Activated naive CD4-positive, alpha-beta T cell (primary cell): ENCODE measurements at places on chromosomes 1 and 21.

DNA sequence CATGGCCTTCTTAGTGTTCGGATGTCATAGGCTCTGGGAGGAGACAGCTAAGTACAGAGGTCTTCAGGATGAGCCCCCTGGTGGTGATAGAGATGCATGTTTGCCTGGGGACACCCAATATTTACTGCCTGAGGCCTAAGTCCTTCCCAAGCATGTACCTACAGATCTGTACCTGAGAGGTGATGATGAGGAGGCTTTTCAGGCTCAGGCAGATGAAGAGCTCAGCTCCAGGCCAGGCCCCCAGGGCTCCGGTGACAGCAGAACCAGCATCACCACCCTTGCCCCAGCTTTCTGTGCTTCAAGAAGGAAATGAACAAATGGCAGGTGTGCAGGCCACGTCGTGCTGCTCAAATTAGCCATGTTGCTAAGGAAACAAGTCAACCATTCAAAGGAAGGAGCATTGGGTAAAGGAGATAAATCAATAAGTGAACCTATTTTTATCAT is 21.1 kb downstream of the CACNA1E start:
- no peak for DNase-seq

GRCh38 chr1:234963180-234963903 is 165.3 kb downstream of the TOMM20 start:
- DNase-seq, result peak; percentile 54

GRCh38 chr1:12144236-12144635 is 22.6 kb upstream of the TNFRSF1B start:
- DNase-seq, result no peak

DNA sequence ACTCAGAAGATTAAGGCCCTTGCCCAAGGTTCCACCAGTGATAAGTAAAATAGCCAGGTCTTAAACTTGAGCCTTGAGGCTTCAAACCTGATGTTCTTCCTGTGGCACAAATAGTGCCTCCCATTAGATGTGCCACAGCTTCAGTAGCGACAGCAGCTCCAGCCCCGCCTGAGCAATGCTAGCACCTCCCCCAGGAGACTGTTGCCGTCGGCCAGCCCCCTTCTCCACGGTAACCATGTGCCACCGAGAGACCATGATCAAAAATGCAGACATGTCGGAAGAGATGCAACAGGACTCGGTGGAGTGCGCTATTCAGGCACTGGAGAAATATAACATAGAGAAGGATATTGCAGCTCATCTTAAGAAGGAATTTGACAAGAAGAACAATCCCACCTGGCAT is 32.2 kb downstream of the KLHDC7A start:
- DNase-seq, result no peak

DNA sequence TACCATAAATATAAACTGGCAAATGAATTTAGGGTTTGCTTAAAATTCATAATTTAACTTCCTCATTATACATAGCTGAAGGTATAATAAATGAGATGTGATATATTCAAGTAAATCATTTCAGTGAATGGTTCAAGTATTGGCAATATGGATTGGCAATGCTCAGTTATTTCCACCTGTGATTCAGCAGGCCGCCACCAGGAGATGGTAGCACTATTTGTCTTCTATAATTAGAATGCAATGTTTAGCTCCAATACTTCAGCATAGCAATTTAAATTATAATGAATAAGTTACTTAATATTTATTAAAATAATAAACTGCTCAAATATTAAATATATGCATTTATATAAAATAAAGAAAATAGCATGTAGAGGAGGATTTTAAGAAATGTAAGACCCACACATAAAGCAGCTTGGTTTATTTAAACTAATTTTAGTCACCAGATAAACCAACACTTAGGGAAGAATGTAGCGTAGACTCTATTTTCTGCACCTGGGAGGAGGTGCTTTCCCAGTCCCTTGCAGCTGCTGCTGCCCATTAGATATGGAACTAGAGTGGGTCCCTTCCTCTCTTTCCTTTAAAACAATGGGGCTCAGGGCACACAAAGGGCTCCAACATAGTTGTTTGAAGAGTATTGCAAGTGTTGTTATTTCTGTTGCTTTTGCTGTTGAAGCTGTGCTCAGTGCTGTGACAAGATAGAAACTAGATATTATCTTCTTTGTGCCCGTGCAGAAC is 62.1 kb downstream of the PLPPR4 start:
- DNase-seq, result no peak

GRCh38 chr1:221328371-221328770 is 413.5 kb downstream of the DUSP10 start:
- DNase-seq, result no peak

DNA sequence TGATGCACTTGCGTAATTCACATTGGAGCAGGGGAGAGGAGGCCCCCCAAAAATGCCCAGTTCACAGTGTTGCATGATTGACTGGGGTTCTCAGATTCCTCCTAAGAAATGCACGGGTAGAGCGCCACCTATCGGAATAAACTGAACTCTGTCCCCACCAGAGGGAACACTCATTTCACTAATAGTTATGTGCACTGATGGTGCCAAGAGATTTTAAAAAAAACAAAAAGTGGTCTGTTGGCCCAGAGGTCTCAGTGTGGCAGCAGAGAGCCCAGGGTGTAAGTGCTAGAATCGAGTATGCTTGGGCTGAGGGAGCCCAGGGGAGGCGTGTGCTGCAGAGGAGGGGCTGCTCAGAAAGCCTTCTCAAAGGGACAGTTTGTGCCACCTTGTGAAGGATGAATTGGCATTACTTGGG is 6.9 kb downstream of the PINK1 start:
- no peak for DNase-seq

DNA sequence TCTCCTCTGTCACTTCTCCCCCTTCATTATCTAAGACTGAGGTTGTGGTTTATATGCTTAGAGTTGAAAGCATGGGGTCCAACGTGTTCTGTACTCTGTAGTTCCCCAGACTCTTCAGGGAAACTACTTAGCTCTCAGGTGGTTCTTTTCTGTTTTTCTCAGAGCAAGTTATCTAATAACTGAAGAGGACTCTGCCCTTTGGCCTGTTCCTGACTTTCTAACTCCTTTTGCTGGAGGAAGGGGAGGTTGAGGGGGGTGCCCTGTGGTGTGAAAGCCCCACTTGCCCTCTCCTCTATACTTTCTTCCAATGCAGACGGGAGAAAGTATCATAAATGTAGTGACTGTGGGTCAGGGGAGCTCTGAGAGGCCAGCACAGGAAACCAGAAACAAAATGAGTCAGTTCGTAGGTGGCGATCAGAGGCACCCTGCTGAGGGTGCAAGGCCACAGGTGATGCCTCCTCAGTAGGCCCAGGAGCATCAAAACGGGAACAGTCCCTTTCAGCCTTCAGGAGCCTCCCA is 5.0 kb downstream of the SLC25A44 start:
- no peak for DNase-seq

DNA sequence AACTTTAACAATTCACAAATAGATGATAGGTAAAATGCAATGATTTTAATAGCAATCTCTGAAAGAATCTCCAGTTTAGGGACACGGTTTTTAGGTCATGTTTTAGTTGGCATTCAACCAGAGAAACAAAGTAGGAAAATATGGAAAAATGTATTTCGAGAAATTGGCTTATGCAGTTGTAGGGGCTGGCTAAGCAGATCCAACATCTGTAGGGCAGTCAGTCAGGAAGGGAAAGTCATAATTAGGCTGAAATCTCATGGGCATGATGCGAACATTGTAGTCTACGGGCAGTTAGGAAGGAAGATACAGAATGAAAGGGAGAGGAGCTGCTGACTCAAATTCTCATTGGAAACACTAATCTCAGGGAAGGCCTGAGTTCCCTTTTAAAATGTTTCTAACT is 1276.0 kb upstream of the ADGRL4 start:
- no peak for DNase-seq

- DNase-seq, result no peak
Observed at GRCh38 chr1:196563768-196564167, 44.5 kb downstream of the KCNT2 start.

GRCh38 chr1:169466259-169467230 is 19.2 kb downstream of the SLC19A2 start:
- DNase-seq, result no peak

DNA sequence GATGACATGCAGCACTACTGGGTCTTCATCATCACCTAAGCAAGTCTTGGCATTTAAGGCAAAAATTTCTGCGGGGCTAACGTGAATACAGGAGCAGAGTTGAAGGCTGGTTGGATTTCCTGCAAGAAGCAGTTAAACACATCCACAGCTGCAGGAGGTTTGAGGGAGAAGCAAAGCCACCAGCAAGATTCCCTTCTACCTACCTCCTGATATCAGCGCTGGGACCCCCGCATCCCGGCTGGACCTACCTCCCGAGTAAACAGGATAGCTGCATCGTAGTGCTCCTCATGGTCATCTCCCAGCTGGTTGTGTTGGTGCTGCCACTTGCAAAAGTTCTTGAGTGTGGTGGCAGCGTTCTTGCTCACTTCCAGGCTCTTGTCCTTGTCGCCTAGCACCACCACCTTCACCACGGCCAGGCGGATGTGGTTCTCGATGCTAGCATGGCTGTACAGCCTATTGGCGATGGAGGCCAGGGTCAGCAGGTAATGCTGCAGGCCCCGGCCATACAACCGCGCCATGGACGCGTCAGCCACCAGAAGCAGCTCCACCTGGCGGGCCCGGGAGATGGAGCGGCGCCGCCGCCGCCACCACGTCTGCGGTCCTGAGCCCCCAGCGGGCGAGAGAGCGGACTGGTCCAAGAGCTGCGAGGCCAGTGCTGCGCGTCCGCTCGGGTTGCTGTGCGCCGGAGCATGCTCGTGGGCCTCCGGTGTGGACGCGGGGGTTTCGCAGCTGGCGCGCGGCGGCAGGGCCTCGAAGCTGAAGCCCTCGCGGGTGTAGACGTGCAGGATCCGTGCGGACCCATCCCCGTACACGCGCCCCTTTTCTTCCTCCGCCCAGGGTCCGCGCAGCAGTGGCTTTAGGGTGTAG is 1.6 kb downstream of the ADAMTS5 start:
- DNase-seq, result no peak

- no peak for DNase-seq
Observed at GRCh38 chr1:32868806-32869455, 1.8 kb downstream of the FNDC5 start.

DNA sequence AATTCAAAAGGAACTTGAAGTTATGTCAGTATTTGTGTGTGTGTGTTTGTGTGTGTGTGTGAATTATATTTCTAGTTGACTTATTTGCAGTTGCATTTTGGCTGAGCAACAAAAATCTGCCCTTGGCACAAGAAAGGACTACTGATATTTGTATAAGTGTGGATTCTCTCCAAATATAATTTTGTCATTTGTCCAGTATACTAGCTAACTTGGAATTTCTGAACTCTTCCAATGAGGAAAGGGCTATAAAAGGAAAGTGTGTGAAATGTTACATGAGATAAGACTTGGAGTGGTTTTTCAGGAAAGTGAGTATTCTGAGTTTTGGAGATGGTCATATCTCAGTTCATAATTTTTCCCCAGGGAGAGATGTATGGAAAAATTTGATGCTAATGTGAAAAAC is 1384.1 kb upstream of the B3GALT2 start:
- no peak for DNase-seq

GRCh38 chr1:232764458-232765251 is 40.6 kb upstream of the MAP10 start:
- no peak for DNase-seq

DNA sequence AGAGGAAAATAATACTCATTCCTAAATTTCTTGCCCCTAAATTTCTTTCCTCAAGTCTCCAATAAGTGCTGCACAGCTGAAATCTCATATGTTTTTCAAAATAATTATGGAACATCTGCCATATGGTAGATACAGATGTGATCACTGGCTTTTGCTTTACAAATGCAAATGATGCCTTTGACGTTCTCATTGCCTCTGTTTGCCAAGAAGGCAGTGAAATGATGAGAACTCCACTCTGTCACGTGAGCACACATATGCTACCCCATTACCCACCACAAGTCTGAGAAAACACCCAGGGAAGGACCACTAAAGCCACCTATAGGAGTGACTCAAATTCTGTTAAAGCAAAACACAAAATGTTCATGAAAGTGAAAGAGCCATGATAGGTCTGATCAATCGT is 43.9 kb downstream of the DSCAM start:
- no peak for DNase-seq

DNA sequence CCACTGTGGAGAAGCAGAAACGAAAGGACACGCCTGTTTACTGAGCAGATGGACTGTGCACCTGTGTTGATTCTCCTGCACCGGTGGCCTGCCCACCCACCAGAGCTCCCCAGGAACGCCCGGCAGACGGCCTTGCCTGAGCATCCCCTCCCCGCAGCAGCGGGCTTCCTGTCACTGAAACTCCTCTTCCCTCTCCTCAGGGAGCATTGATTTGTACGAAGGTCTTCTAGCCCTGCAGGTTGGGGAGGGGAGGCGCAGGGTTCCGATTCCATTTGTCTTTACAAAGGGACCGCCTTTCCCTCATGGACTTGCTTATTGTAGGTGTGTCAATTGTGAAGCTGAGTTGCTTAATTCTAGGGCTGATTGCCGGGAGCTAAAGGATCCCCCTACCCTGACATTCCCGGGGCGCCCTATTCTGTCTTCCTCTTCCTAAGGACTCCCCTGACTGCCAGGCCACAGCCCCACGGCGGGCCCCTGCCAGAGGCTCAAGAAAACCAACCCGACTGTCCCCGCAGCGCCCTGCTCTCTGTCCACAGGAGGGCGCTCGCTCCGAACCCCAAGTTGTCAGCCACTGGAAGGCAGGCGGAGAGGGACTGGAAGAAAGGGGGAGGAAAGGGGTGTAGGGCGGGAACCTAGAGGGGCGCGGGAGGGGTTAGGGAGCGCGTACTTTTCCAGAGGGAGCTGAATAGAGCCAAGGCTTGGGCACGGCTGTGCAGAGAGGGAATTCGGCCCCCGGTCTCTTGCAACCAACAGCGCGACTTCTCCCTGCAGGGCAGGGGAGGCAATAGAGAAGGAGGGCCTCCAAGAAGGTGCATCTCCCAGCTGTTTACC is 2.8 kb downstream of the S100A6 start:
- DNase-seq, result peak; percentile 61

- DNase-seq, result no peak
Observed at GRCh38 chr21:43609501-43610340, 49.6 kb downstream of the HSF2BP start.

- no peak for DNase-seq
Observed at GRCh38 chr1:86757272-86757984, 53.1 kb downstream of the SH3GLB1 start.

DNA sequence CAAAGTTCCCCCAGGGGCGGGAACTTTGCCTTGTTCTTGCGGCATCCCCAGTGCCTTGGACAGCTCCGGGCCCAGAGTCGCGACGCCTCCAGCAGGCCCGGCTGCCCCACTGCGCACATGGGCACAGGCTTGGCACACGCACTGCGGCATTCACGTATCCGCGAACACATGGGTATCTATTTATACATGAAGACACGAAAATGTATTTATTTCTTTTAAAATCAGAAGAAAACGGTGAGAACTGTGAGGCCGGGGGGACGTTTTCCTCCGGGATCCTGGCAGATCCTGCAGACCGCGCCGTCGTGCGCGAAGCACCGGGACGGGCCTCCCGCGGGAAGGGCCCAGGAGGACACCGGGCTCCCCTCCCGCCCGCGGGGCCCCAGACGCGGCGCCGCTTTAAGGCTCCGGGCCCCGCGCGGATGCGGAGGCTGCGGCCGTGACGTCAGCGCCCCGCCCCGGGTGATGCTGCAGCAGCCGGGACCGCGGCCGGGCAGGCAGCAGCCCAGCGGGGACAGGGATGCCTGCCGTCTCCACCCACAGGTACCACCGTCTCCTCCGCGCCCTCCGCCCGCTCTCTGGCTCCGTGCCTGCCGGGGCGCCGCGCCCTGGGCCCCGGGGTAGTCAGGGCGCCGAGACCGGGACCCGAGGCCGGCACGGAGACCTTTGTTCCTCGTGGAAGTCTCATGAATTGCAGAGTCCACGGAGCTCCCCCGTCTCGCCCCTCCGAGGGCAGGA is at the start of gene SLC45A1:
SLC45A1 (plus strand) TSS at position 468 of the 735 bp plus-strand sequence. CDS start 6,216 bp downstream, outside the sequence.
- peak; percentile 44 for DNase-seq
